ENCODE measurements at places on chromosomes 7 and 10.

DNA sequence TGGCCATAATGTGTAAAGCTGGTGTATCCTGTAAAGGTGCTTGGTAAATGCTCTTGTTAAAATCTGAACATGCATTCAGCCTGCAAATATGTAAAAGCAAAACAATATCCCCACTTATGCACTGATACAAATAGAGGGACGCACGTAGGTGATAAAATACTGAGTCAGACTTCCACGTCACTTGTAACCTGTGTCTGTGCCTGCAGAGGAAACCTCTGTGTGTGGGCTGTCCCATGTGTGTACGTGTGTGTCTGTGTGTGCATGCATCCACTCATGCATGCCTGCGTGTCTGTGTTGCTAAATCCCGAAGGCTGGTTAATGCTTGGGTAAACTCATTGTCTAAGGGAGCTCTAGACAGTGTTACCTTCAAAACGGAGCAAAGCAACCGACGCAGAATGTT lies 68.9 kb downstream of the KLF6 start:
- no peak for DNase-seq

- no peak for DNase-seq
Observed at GRCh38 chr7:42645906-42646305, 266.0 kb downstream of the C7orf25 start.

- DNase-seq, result peak; percentile 44
Observed at GRCh38 chr7:87627634-87627994, 584 bp upstream of the RUNDC3B start.

- DNase-seq, result no peak
Observed at GRCh38 chr10:31128536-31128935, 96.9 kb upstream of the ZNF438 start.

DNA sequence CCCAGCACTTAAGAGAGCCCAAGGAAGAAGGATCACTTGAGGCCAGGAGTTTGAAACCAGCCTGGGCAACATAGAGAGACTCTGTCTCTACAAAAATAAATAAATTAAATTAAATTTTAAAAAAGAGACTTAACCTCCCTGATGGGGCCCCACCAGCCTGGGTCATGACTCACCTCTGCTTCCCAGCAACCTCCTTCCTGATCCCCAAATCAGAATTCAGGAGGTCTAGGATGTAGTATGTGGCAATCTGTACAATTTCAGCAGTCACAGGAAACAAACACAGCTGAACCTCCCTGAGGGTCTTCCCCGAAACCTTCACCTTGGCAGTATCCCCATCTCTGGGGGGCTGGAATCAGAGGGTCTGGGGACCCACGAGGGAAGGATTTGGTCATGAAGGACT lies 9.7 kb upstream of the PPP1R35 start:
- DNase-seq, result no peak

DNA sequence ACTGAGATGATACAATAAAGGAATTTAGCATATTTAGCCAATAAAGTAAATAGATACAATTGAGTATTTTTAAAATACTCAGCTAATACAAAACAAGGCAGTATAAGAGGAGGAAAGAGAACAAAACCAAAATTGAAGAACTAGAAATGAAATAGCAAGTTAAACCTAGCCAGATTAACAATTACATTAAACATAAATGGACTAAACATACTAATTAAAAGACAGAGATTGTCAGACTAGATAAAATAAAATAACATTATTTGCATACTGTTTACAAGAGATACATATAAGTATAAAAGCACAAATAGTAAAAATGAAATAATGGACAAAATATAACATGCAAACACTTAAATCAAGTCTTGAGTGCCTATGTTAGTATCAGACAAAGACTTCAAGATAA lies 517.7 kb upstream of the PHF14 start:
- DNase-seq, result no peak

DNA sequence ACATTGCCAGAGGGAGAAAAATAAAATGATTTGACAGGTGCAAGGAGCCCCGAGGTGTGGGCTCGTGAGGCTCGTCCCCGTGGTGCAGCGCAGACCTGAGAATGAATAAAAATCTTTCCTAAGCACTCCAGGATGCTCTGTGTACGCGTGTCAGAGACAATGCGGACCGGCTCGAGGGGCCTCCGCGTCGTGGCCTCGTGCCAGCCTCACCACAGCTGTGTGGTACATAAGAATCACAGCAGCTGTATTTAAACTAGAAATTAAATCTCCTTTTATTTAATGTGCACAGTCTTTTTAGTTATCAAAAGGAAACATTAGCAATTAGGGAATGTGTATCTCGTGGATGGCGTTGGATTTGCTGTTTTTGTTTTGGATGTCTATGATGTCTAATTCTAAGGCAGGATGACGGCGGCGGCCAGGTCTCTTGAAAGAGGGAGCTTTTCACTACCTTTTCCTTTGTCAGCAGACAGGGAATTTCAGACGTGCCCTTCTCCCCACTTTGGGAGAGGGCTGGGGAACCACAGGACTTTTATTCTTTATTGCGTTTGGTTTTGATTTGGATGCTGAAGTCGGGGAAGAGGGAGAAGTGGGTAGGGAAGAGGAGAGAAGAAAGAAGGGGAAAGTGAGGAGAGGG lies 365.3 kb upstream of the SHH start:
- DNase-seq, result no peak

DNA sequence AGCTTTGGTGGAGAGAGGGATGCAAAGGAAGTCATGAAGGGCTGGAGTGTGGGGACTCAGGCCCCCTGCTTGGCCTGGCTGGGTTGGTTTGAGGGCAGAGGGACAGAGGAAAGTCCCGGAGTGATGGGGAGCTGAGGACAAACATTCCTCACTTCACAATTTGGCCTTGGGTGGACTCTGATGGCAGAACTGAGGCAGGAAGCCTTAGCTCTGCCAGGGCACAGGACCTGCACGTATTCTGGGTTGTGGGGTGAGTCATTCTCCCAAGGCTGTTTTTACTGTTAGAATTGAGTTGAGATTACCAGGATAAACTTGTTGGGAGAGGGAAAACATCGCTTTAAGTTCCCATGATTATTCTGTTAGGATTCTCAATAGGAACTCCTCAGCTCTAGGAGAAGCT lies 2.6 kb downstream of the GOLGA7B start:
- no peak for DNase-seq

DNA sequence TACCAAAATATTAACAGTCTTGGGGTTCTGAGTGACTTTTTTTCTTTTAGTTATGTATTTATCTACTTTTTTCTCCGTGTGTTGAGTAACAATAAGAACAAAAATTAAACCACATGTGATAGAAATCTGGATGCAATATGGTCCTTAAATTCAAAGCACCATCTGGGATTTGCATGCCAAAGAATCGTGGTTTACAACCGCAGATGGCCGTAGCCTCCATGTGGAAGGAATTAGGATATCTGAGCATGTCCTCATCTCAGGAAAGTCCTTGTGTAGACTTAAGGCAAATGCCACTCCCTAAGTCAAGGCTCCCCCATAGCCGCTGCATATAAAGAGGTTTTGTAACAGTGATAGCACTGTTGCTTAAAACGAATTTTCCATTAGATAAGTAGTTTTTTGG lies 304.0 kb downstream of the ZEB1 start:
- no peak for DNase-seq

GRCh38 chr10:78296785-78297184 lies 263.1 kb downstream of the RPS24 start:
- DNase-seq, result no peak

- no peak for DNase-seq
Observed at GRCh38 chr7:31702354-31702753, 15.3 kb downstream of the PPP1R17 start.

GRCh38 chr7:70762696-70763095 lies 369.2 kb upstream of the GALNT17 start:
- DNase-seq, result no peak

DNA sequence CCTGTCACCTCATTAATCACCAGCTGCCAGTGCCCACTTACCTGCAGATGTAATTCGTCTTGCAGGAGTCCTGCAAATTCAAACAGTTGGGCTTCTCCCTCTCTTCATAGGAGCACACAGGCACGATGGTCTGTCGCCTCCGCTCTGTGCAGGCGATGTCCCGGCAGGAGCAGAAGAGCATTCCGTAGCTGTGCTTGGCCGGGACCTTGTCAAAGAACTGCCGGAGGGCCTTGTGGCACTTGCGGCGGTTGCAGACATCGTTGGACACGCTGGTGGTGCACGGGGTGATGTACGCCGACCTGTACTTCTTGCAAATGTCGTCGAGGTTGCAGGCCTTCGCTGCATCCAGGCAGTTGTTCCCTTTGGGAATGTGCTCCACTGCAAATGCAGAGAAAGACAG lies 147.8 kb downstream of the GFRA1 start:
- DNase-seq, result no peak

- DNase-seq, result no peak
Observed at GRCh38 chr7:29140873-29141468, 5.4 kb downstream of the CPVL start.

GRCh38 chr10:92550924-92551323 lies 23.0 kb downstream of the IDE start:
- DNase-seq, result no peak

GRCh38 chr10:109919220-109919619 lies 4.1 kb downstream of the XPNPEP1 start:
- no peak for DNase-seq

DNA sequence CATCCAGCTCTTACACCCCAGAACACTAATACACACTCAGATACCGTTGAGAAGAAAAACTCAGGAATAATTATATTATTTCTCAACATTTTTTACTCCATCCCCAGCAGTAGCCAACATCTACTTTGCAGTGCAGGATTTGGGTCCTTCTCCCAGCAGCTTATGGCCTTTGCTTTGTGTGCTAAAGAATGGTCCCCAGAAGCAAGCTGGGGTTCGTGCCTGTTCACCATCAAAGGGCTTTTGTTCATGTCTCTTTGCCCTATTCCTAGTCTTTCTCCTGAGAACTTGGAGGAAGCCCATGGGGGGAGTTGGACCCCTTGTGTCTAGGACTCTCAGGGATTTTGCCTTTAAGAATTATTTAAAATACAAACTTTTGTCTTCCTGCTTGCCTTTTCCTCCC lies 100.4 kb downstream of the ZNF277 start:
- DNase-seq, result no peak

GRCh38 chr10:21649454-21649872 lies 115.4 kb downstream of the MLLT10 start:
- no peak for DNase-seq

DNA sequence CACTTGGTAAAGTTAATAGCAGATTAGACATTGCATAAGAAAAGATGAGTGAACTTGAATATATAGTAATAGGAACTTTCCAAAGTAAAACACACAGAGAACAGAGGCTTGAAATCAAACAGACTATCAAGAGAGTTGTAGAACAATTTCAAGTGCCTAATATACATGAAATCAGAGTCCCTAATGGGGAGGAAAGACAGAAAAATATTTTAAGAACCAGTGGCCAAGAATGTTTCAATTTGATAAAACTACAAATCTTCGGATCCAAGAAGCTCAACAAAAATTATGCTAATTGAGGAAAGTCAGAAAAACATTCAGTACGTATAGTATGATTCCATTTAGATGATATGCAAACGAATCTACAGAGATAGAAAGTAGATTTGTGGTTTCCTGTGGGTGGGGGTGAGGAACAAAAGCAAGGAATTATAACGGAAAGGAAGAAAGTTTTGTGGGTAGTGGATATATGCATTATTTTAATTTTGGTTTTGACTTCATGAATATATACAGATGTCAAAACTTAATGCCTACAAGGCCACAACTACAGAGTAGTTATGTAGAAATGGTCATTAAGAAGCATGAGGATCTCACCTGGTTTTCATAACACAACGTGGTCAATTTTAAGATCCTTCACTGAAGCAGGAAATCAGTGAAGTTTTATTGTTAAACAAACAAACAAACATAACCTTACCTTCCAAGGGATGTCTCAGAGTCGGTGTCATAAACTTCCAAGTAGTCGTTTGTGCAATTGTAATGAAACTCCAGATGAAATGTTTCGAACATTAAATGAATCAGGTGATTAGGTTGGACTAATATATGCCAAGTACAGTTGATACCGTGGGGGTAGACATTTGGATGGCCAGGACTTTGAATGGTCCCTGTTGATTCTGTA lies 62.0 kb downstream of the CUBN start:
- no peak for DNase-seq

GRCh38 chr10:30980951-30981616 lies 50.6 kb downstream of the ZNF438 start:
- DNase-seq, result no peak

GRCh38 chr7:121313220-121313792 lies 15.5 kb upstream of the WNT16 start:
- DNase-seq, result no peak

DNA sequence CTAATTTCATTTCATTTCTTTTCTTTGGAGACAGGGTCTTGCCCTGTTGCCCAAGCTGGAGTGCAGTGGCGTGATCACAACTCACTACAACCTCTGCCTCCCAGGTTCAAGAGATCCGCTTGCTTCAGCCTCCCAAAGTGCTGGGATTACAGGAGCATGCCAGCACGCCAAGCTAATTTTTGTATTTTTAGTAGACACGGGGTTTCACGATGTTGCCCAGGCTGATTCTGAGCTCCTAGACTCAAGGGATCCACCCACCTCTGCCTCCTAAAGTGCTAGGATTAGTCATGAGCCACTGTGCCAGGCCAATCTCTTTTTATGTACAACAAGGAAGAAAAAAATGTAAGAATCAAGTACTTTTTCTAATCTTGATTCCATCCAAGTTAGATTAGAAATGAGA lies 10.7 kb upstream of the KMT2E start:
- no peak for DNase-seq

- DNase-seq, result no peak
Observed at GRCh38 chr7:71618278-71618677, 486.3 kb downstream of the GALNT17 start.

DNA sequence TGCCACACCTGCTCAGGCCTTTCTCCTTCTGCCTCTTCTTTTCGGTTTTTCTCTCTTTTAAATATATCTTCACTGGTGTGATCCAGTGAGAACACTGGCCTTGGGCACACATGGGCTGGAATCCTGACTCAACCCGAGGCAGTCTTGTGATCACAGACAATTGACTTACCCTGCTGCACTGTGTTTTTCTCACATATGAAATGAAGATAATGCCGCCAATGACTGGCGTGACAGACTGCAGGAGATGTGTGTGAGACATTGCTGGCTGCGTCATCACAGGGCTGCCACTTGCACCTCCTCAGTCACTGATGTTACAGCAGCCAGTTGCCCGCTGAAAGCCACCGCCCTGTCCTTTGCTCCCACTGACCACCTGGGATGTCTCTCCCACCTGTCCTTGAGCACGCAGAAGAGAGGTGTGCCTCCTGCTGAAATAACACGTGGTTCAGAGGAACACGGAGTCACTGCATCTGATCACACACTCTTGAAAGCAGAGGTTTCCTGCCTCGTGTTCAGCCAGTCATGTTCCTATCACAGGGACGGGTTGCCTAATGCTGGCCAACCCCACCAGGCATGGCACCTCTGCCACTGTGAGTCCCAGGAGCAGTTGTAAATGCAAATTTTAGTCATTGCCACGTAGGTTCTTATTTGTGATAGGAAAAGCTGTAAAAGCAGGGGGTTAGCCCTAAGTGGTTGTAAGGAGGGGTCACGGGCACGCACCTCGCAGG lies 124.6 kb upstream of the LANCL2 start:
- DNase-seq, result no peak

GRCh38 chr7:74438327-74438726 lies 15.4 kb upstream of the GTF2IRD1 start:
- DNase-seq, result no peak

All from nephron progenitor cell (in vitro differentiated cells).